ENCODE measurements at places on chromosomes 7 and 10.
A peak's percentile ranks its signal among the peaks of the same experiment; 100 is the strongest.

DNA sequence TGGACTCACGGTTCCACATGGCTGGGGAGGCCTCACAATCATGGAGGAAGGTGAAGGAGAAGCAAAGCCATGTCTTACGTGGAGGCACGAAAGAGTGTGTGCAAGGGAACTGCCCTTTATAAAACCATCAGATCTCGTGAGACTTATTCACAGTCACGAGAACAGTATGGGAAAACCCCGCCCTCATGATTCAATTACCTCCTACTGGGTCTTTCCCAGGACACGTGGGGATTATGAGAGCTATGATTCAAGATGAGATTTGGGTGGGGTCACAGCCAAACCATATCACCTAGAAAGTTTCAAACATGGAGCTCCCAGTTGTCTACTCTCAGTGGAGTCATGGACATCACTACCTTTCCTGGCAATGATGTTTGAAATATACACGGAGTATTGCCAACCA, 49.6 kb downstream of the CYCS start:
- DNase-seq, result no peak

DNA sequence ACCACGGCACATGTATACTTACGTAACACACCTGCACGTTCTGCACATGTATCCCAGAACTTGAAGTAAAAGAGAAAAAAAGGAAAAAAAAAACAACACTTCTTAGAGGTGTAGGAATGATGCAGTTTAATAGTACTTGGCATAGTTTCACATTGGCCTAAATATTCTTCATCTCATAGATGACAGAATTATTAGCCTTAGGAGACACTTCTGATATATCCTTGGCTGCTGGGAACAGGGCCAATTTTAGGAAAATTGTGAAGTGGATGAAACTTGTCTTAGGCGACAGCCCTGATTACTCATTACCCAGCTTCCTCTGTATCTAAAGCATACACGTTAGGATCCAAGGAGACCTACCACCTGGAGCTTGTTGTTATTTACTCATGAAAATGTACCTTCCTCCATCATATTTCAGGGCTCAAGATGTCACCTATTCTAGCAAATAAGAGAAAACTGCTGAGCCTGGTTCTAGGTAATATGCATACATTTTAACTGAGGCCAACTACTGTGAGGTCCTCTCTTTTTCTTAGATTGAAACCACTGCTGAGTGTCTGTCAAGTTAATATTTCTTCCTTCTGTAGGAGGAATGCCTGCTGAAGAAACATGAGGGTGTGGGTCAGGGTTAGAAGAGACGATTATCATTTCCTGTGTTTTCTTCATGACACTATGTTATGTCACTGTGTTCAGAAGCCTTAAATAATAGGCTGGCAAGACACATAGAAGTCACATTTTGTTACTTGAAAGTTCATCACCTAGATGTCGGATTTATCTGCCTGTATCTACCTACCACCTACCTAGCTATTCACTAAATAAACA, 44.3 kb downstream of the CPED1 start:
- DNase-seq, result no peak

- DNase-seq, result peak; percentile 33
Measured at GRCh38 chr7:127588697-127589482, 679 bp downstream of the ARF5 start.

GRCh38 chr7:5296611-5297226, 14.0 kb downstream of the SLC29A4 start:
- peak; percentile 75 for DNase-seq

- DNase-seq, result no peak
Measured at GRCh38 chr10:113309791-113310190, 243.1 kb upstream of the HABP2 start.

- peak; percentile 11 for DNase-seq
Measured at GRCh38 chr10:99431190-99431760, 851 bp upstream of the GOT1 start.

DNA sequence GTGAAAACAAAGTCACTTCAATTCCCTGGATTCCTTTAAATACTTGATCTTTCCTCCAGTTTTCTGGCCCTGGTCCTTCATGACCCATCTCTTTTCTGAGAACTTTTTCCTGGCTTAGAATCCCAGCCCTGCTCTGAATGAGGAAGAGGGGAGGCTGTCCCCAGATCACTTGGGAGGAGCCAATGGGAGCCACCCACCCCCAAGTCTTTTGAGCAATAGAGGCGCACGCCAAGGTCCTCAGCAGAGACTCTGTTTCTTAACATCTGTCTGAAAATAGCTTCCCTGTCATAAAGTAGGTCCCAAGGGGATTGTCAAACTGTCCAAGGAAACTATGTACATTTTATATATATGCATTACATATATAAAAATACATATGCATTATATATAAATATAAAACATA, 126.8 kb downstream of the ADRA2A start:
- no peak for DNase-seq

GRCh38 chr10:66910671-66911070, 15.2 kb upstream of the LRRTM3 start:
- no peak for DNase-seq

DNA sequence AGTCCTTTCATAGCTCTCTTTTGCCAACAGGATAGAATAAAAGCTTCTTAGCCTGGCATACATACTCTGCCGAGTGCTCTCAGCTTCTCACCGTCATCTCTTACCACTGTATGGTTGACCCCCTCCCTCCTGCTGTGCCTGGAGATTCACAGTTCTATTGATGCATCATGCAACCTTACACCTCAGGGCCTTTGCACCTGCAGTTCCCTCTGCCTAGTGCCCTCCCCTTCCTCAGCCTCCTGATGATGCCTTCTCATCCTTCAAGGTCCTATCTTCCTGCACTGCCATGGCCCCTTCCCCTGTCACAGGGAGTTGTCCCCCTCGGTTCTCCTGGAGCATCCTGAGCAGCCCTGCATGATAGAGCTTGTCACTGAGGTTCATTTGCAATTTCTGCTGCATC, 81.5 kb downstream of the CDH23 start:
- DNase-seq, result no peak
